ENCODE measurements at places on chromosomes 6 and 20. TPM values are rescaled to one million over a fixed set of nuclear protein-coding genes. Genes with fewer than 3 reads are reported as not detected.

TNNC2 gene
- total RNA-seq: not detected

DNA sequence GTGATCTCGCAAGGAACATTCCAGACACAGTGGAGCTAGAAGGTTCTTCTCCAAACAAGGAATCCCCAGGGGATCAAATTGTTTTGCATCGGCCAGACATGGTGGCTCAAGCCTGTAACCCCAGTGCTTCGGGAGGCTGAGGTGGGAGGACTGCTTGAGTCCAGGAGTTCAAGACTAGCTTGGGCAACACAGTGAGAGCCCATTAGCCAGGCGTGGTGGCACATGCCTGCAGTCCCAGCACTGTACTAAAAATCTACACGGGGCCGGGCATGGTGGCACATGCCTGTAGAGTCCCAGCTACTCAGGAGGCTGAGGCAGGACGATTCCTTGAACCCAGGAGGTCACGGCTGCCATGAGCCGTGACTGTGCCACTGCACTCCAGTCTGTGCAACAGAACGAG lies 15.3 kb downstream of the GMEB2 start:
- DNase-seq: no peak

DNA sequence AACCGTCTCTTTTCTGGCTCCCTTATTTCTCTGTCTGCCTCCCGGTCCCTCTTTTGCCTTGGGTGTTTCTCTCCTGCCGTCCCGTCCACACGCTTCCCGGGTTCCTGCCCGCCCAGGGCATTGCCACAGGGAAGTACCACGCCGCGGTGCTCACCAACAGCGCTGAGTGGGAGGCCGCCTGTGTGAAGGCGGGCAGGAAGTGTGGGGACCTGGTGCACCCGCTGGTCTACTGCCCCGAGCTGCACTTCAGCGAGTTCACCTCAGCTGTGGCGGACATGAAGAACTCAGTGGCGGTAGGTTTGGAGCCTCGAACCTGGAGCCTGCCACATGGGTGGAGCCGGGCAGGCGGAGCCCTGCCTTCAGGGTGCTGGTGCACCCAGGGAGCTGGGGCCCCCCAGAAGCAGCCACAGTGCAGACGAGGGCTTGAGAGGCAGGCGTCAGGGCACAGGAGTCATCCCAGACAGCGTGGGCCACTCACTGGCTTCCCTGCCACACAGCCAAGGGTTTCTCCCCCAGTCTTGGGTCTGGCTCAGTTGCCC lies 21.3 kb downstream of the NPEPL1 start:
- DNase-seq: peak; percentile 37

- DNase-seq: no peak
These were observed 53.8 kb upstream of the FOXP4 start for GRCh38 chr6:41492261-41492891.

GRCh38 chr20:22836877-22837276 lies 198.2 kb upstream of the SSTR4 start:
- DNase-seq: peak; percentile 14

GCLC gene
- 26.7 TPM for total RNA-seq

GRCh38 chr6:116485559-116486184 lies 24.5 kb downstream of the CALHM6 start:
- no peak for DNase-seq

GRCh38 chr6:68738039-68738438 lies 103.0 kb downstream of the ADGRB3 start:
- DNase-seq: no peak

DPPA5 gene
- total RNA-seq: not detected

GRCh38 chr20:61571916-61572711 lies 320.1 kb downstream of the CDH4 start:
- no peak for DNase-seq
